Activated T-helper 1 cell treated with anti-CD3 and anti-CD28 coated beads, Interleukin-2, amount 50 U/mL, for 16 hours (primary cell): ENCODE measurements at places on chromosomes 4 and X.

GRCh38 chr4:127985989-127986388, 20.8 kb downstream of the ABHD18 start:
- DNase-seq = no peak

DNA sequence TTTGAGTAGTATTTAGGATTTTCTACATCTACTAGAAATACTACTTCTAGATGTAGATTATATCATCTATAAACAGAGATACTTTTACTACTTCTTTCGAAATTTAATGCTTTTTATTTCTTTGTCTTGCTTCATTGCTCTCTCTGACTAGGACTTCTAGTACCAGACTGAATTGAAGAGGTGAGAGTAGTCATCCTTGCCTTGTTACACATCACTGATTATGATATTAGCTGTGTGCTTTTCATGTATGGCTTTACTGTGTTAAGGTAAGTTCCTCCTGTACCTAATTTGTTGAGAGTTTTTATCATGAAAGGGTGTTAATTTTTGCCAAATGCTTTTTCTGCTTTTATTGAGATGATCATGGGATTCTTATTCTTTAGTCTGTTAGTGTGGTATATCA, 19.6 kb upstream of the IL2 start:
- DNase-seq = no peak

DNA sequence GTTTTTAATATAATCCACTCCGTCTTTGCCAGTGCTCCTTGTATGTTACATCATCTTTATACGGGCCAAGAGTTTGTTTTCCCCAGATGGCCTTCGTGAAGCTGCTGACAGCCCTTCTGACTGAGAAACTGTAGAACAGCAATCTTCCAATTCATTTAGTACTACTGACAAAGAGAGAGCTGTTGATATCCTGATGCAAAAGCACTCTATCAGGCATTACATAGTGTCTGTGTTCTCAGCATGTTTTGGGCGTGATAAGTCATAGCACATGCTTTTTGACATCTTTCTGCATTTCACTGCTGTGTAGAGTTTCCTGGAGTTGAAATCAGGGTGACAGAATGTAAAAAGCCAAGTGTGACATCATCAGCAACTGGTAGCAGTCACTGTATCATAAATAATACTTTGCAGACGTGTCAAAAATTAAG, 746.3 kb upstream of the FAM241A start:
- no peak for DNase-seq

GRCh38 chrX:21781525-21781924, 23.6 kb upstream of the SMPX start:
- DNase-seq = no peak

DNA sequence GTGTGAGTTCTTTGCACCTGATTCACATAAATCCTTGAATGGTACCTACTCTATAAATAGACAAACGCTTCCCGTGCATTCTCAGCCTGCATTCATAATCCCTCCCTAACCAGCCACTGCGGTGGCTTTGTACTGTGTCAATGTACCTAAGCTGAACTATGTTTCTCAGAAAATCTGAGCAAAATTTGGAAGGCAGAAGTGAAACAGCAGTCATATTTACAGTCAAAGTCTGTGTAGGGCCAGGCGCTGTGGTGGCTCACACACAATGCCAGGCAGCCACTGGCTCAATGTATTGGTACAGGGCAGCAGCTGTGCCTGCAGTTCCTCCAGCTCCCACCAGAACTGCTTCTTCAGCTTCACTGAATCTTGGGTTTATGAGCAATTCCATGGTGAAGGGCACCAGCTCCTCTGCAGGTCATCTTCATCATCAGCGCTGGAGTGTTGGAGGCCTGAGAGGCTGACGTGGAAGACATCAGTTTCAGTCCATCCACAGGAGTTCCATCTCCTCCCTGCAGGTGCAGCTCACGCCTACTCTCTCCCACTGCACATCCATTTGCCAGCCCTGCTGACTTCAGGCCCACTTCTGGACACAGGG, 32.3 kb upstream of the IRF2 start:
- DNase-seq = no peak

GRCh38 chrX:113551919-113552318, 711.3 kb upstream of the AMOT start:
- DNase-seq = no peak

GRCh38 chrX:40177489-40177888, 79.7 kb upstream of the BCOR start:
- DNase-seq = no peak

DNA sequence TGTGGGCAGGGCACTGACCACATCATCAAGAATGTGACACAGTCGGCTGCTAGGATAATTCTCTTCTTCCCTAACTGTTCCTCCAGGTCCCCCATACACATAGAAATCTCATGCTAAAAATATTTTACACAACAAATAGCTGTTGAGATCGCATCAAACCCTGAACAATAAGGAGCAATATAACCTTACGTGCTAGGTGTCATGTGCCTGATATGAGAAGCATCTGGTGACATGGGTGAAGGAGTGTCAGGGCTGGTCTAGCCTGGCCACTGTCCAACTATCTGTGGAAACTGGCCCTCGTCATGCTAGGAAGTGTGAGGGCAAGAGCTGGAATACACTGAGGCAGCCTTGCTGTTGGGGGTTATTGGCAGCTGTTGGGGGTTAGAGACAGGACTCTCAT, 167.3 kb upstream of the PGRMC2 start:
- DNase-seq = no peak

GRCh38 chr4:163161536-163162205, 5.0 kb downstream of the NAF1 start:
- no peak for DNase-seq

GRCh38 chr4:147633113-147633512, 15.9 kb downstream of the TMEM184C start:
- DNase-seq = no peak

- no peak for DNase-seq
These were observed 12.0 kb upstream of the PLS3 start for GRCh38 chrX:115549008-115549407.

DNA sequence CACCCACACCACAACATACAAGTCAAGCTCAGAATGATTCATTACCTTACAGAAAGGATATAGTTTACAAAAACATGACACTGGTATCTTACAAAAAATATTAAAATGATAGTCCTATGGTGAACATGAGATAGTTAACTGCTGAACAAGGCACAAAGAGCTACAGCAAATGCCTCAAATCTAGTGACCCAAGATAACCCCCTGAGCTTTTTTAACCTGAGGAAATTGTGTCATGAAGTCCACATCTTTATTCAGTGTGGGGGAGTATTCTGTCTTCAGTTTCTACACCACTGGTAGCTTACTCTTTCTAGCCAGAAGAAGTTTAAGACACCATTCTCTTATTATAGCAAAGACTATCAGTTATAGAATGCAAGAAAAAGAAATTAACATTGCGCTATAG, 218.7 kb downstream of the MAPK10 start:
- DNase-seq = no peak

DNA sequence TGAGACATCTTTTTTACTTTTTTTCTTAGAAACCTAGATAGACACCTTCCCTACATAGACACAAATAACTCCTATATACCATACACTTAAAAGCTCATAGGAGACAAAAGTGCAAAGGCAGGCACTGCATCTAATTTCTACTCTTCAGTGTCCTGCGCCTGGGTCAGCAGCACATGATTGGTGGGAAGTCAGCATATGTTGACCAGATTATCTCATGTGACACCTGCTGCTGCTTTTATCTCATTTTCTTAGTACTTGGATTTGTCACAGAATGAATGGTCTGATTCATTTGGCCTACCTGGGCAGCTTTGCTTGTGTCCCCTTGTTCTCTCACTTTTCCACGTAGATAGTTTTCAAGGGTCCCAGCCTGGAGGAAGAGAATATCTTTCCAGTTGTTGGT, 24.9 kb upstream of the LNX1 start:
- DNase-seq = no peak

DNA sequence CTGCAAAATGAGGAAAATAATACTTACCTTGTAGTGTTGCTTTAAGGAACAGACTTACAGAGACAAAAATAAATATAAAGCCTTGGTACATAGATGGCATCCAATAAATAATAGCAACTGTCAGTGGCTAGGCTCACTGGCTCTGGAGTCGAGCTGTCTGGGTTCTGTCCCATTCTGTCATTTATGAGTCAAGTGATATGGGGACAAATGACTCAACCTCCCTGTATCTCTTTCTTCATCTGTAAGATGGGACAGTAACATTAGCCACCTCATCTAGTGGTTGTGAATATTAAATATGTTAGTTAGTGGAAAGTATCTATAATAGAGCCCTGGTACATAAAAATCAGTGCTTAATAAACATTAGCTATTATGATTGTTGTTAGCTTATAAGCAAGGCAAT, 16.7 kb upstream of the GATB start:
- DNase-seq = no peak

- no peak for DNase-seq
These were observed 280.2 kb upstream of the SLC7A11 start for GRCh38 chr4:138522366-138522765.

DNA sequence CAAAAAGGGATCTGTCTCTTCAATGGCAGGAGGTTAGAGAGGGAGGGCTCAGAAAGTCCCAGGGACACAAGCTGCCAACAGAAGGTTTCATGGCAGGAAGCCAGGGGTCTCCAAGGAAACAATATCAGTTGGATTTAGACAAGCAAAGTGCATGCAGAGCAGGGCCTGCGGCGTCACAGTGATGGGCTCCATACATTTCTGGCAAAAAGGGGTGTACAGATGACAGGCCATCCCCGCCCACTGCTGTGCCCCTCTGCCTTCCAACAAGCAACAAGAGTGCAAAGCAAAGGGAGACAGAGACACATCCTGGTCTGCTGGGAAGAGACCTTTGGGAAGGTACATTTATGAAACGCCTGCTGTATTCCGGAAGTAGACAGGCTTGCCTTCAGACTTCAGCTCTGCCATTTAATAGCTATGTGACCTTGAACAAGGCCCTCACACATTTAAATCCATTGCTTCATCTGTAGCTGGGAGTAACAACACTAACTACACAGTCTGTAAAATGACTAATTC, 121.2 kb downstream of the AFAP1 start:
- DNase-seq = no peak
